Activated naive CD4-positive, alpha-beta T cell treated with anti-CD3 and anti-CD28 coated beads for 36 hours (primary cell): ENCODE measurements at places on chromosomes 12 and 14. TPM values are rescaled to one million over a fixed set of nuclear protein-coding genes. Genes with fewer than 3 reads are reported as not detected.

The MGP gene
- not detected for total RNA-seq

The LRRC10 gene
- total RNA-seq = not detected

The RAD51B gene
- total RNA-seq = 47.6 TPM

The CLEC9A gene
- not detected for total RNA-seq

The DDX11 gene
- 155 TPM for total RNA-seq

The BCL2L14 gene
- total RNA-seq = 19.4 TPM

The CACNA1C gene
- 0.12 TPM for total RNA-seq

DNA sequence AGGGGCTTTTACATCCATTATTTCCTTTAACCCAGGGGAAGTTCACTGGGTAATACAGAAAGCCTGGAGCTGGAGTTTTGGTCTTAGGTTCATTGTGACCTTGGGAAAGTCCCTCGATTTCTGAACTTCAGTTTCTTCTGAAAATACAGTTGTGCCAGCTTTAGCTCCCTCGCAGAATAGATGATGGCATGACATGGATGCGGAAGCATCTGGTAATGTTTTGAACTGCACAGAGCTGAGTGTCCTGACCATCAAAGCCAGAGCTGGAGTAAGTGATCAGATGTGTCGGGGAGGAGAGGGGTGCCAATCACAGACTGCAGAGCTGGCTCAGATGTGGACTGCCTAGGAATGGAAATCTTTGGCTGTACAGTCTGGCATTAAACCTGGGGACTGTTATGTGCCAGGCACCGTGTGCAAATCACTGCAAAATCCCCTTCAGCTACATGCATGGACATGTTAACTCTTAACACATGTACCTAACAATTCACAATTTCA lies 180.9 kb downstream of the ETV6 start:
- no peaks in the 10 kb centered on the region for H3K27me3 ChIP-seq
- H3K4me3 ChIP-seq = no peak overlapping the region
- H3K4me1 ChIP-seq = peaks cover 49% of the 10 kb centered on the region
- no peak overlapping the region for H3K27ac ChIP-seq

DNA sequence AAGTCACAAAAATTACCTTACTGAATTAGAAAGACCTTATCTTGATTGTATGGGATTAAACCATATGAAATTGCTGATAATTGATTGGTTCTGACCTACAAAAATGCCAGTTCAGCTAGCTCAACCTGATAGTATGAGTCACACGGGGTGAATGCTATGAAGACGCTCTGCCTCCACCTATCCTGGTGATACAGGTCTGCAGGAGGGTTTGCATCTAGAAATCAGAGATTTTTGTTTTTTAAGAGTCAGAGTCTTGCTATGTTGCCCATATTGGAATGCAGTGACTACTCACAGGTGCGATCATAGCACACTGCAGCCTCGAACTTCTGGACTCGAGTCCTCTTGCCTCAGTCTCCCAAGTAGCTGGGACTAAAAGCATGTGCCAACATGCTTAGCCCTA lies 120.4 kb downstream of the HMGA2 start:
- H3K4me3 ChIP-seq = no peak overlapping the region
- no peaks in the 10 kb centered on the region for H3K4me1 ChIP-seq
- no peak for DNase-seq

GRCh38 chr14:92215579-92215978 lies 93.8 kb downstream of the CPSF2 start:
- no peak overlapping the region for H3K27ac ChIP-seq
- peaks cover 4% of the 10 kb centered on the region for H3K36me3 ChIP-seq
- no peak for DNase-seq
- no peak overlapping the region for H3K4me3 ChIP-seq

GRCh38 chr12:12891080-12891880 lies at the start of gene GPRC5A:
GPRC5A (plus strand) TSS chr12:12891562; CDS start chr12:12908250, 16,688 bp downstream.
- peaks cover 18% of the 10 kb centered on the region for H3K4me1 ChIP-seq
- no peak within 1 kb of the TSS for H3K27ac ChIP-seq
- peaks cover 14% of the 10 kb centered on the region for H3K27me3 ChIP-seq
- peak; percentile 64 for DNase-seq
- peak within 1 kb of the TSS; percentile 82 for H3K4me3 ChIP-seq

DNA sequence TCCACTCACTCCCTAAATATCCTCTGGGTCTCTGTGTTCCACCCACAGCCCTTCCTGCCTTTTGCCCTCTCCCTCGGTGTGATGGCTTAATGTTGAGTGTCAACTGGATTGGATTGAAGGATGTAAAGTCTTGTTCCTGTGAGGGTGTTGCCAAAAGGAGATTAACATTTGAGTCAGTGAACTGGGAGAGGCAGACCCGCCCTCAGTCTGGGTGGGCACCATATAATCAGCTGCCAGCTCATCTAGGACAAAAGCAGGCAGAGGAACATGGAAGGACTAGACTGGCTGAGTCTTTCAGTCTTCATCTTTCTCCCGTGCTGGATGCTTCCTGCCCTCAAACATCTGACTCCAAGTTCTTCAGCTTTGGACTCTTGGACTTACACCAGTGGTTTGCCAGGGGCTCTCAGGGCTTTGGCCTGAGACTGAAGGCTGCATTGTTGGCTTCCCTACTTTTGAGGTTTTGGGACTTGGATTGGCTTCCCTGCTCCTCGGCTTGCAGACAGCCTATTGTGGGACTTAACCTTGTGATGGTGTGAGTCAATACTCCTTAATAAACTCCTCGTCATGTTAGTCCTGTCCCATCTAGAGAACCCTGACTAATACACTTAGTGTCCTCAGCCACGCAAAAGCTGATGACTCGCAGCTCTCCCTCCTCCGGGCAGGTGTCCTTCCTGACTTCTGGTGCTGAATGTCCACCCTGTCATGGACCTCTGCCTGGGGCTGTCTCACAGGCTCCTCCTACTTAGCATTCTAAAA lies 5.9 kb downstream of the DGLUCY start:
- no peaks in the 10 kb centered on the region for H3K27me3 ChIP-seq
- no peak for DNase-seq
- H3K4me3 ChIP-seq = no peak overlapping the region
- peaks cover 41% of the 10 kb centered on the region for H3K36me3 ChIP-seq

- H3K27me3 ChIP-seq = no peaks in the 10 kb centered on the region
- H3K36me3 ChIP-seq = no peaks in the 10 kb centered on the region
- peaks cover 34% of the 10 kb centered on the region for H3K4me1 ChIP-seq
- H3K27ac ChIP-seq = no peak overlapping the region
- no peak overlapping the region for H3K4me3 ChIP-seq
- DNase-seq = no peak
Observed at GRCh38 chr12:43812057-43812456, 5.9 kb upstream of the TWF1 start.

GRCh38 chr14:39474416-39474911 lies 42.2 kb upstream of the FBXO33 start:
- H3K27me3 ChIP-seq = no peaks in the 10 kb centered on the region
- H3K36me3 ChIP-seq = peaks cover 8% of the 10 kb centered on the region
- no peak overlapping the region for H3K27ac ChIP-seq
- H3K4me3 ChIP-seq = no peak overlapping the region

- peaks cover 16% of the 10 kb centered on the region for H3K27me3 ChIP-seq
- H3K27ac ChIP-seq = no peak overlapping the region
- no peak overlapping the region for H3K4me3 ChIP-seq
- no peaks in the 10 kb centered on the region for H3K36me3 ChIP-seq
- no peak for DNase-seq
Observed at GRCh38 chr14:71824816-71825215, 107.4 kb upstream of the RGS6 start.

DNA sequence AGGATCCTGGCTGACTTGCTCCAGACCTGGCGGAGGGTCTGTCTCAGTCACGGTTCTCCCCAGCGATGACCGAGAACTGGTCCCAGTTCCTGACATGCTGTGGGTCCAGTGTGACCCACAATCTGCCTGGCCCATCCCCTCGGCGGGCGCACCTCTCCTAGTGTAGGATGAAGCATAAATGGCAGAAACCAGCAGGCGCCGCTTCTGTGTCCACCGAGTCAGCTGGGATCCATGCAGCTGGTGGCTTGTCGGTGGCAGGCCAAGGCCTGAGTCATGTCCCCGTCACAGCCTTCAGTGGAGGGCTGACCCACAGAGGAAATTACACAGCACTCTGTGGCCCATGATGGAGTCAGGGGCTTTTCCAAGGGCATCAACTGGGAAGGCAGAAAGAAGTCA lies 38.5 kb downstream of the NFKBIA start:
- peak; percentile 39 for DNase-seq
- H3K27me3 ChIP-seq = no peaks in the 10 kb centered on the region
- H3K36me3 ChIP-seq = no peaks in the 10 kb centered on the region
- no peak overlapping the region for H3K4me3 ChIP-seq
- peak overlapping the region; percentile 92 for H3K27ac ChIP-seq
- H3K4me1 ChIP-seq = peaks cover 54% of the 10 kb centered on the region

- H3K27me3 ChIP-seq = no peaks in the 10 kb centered on the region
- H3K27ac ChIP-seq = peak overlapping the region; percentile 80
- H3K4me1 ChIP-seq = peaks cover 43% of the 10 kb centered on the region
Observed at GRCh38 chr14:91021991-91022621, 38.3 kb downstream of the RPS6KA5 start.

DNA sequence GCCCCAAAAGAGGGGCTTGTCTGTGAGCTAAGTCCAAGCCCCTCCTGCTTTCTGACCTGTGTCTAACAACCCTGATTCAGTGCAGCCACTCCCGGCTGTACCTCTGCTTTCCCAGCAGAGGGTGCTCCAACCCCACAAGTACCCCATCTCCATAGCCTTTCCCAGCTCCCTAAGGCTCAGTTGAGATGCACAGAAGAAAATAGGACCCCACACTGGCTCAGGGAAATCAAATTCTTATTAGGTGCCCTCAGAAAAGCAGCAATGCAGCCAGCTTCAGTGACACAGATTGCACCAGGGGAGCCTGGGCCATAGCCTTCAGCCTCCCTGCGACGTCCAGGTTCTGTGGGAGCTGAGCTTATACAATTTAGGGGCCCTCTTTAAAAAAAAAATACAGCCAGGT lies 49.9 kb downstream of the LRRC74A start:
- H3K4me1 ChIP-seq = no peaks in the 10 kb centered on the region
- H3K36me3 ChIP-seq = no peaks in the 10 kb centered on the region
- H3K27me3 ChIP-seq = no peaks in the 10 kb centered on the region

DNA sequence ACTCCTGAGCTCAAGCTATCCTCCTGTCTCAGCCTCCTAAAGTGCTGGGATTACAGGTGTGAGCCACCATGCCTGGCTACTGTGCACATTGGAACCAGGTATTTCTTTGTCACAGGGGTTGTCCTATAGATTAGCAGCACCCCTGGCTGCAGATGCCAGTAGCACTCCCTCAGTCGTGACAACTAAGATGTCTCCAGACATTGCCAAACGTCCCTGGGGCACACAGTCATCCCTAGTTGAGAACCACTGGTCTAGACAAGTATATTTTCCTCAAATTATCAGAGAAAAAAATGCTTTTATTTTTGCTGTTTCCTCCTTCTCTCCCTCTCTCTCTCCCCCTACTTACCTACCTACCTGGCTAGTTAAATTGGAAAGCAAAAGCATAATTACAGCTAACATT lies 17.9 kb upstream of the P2RX7 start:
- no peak for DNase-seq
- no peak overlapping the region for H3K27ac ChIP-seq
- H3K36me3 ChIP-seq = no peaks in the 10 kb centered on the region
- no peaks in the 10 kb centered on the region for H3K27me3 ChIP-seq
- H3K4me1 ChIP-seq = peaks cover 4% of the 10 kb centered on the region

- no peak overlapping the region for H3K27ac ChIP-seq
- no peaks in the 10 kb centered on the region for H3K27me3 ChIP-seq
- H3K4me1 ChIP-seq = peaks cover 18% of the 10 kb centered on the region
- H3K36me3 ChIP-seq = no peaks in the 10 kb centered on the region
- H3K4me3 ChIP-seq = no peak overlapping the region
Observed at GRCh38 chr12:105040476-105040875, 43.8 kb downstream of the ALDH1L2 start.

- no peaks in the 10 kb centered on the region for H3K27me3 ChIP-seq
- H3K4me1 ChIP-seq = peaks cover 23% of the 10 kb centered on the region
- H3K4me3 ChIP-seq = peak overlapping the region; percentile 44
- DNase-seq = peak; percentile 24
- H3K36me3 ChIP-seq = peaks cover 3% of the 10 kb centered on the region
Observed at GRCh38 chr14:70988452-70988851, 81.2 kb downstream of the PCNX1 start.

GRCh38 chr14:90695997-90696660 lies 120.1 kb downstream of the TTC7B start:
- no peaks in the 10 kb centered on the region for H3K36me3 ChIP-seq
- H3K4me3 ChIP-seq = no peak overlapping the region
- no peak for DNase-seq
- no peak overlapping the region for H3K27ac ChIP-seq
- no peaks in the 10 kb centered on the region for H3K4me1 ChIP-seq
- no peaks in the 10 kb centered on the region for H3K27me3 ChIP-seq

DNA sequence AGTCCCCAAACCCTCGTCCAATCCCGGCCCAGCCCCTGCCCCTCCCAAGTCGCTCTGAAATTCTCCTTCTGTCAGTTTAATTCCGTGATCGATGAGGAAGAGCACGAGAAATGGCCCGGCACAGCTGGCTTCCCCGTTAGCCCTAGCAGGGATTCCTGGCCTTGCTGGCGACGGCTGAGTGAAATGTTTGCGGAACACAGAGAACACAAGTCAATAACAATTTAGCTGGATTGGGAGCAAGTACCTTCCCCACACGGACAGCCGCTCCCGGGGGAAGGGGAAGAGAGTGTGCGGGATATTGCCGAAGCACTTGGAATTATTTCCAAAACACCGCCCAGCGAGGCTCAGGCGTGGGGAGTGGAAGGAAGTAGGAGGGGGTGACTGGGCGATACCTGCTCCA lies 134.6 kb downstream of the RBM19 start:
- DNase-seq = no peak
- no peak overlapping the region for H3K4me3 ChIP-seq
- no peaks in the 10 kb centered on the region for H3K4me1 ChIP-seq
- H3K36me3 ChIP-seq = peaks cover 17% of the 10 kb centered on the region
- H3K27ac ChIP-seq = no peak overlapping the region

DNA sequence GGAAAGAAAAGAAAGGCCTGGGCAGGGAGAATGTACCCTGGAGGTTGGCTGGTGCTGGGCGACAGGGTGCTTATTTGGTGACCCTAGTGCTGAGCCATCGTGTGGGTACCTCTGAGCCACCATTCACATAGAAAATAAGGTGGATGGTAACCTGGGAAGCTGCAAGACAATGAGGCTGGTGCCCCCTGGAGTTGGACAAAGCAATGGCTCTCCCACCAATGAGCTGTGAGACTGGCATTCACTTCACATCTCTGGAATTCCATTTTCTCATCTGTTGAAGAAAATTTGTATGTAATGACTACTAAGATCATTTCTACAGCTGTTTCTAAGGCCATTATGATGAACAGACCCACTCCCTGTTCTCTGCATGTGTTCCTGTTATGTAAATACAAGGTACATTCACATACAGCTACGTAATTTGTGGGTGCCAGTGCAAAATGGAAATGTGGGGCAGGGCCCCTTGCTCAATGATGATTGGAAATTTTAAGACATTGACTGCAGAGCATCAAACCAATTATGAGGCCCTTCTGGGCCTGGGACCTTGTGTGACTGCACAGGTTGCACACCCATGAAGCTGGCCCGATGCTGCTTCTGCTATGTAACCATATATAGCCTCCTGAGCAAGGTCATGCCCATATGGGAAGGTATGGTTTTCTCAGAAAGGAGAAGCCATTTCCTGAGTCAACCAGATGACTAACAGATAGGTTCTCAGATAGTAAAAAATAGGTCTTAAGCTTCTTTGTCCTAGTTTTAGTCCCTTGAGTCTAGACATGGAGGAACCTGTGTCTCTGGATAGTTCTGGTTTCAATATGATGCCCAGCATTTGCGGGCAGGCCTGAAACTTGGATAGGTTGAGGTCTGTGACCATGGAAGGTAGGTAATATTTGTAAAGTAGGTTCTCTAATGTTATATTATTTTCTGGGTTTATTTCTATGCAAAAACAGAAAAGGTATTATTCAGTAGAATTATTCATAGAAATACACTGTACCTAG lies 63.4 kb upstream of the IGF1 start:
- H3K36me3 ChIP-seq = no peaks in the 10 kb centered on the region
- no peak overlapping the region for H3K27ac ChIP-seq
- peaks cover 9% of the 10 kb centered on the region for H3K27me3 ChIP-seq
- no peaks in the 10 kb centered on the region for H3K4me1 ChIP-seq
- peak; percentile 9 for DNase-seq
- H3K4me3 ChIP-seq = no peak overlapping the region
